Testis (tissue), 5 donors: ENCODE measurements at places on chromosomes 1 and 21.

GRCh38 chr1:110667776-110668175, 7.0 kb downstream of the KCNA3 start:
- DNase-seq = no peak

- no peak for DNase-seq
Observed at GRCh38 chr1:164728719-164729118, 169.7 kb downstream of the PBX1 start.

DNA sequence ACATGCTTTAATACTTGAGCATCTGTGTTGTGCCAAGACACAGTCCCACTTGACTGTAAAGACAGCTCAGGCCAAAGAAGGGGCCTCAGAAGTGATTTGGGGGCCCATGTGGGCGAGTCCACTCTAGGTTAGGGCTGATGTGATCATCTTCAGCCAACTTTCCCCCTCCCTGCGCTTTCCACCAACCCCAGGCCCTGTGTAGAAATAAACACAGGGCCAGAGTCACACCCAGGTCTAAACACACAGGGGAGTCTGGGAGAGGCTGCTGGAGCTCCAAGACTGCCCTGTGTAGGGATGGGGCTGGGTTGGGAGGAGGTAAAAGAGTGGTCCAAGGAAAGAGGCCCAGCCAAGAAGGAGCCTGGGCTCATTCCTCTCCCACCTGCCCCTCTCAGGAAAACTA, 2.5 kb upstream of the WNT2B start:
- DNase-seq = no peak

DNA sequence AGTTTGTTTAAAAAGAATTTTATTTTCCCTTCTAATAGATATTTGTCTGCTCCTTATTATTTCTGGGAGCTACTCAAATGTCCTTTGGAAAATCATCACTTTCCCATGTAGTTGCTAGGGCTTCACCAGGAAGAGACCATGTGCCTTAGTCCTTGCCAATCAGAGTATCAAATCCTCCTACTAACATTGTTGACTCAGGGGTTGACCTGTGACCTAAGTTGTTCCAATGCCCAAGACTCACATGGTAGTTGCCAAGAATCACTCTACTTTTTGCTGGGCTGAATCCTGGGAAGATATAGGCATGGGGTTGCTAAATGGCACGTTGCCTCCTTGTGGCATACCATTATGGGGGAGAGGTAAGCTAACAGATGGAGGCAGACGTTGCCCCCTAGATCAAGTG, 58.2 kb upstream of the FOXD3 start:
- DNase-seq = no peak

DNA sequence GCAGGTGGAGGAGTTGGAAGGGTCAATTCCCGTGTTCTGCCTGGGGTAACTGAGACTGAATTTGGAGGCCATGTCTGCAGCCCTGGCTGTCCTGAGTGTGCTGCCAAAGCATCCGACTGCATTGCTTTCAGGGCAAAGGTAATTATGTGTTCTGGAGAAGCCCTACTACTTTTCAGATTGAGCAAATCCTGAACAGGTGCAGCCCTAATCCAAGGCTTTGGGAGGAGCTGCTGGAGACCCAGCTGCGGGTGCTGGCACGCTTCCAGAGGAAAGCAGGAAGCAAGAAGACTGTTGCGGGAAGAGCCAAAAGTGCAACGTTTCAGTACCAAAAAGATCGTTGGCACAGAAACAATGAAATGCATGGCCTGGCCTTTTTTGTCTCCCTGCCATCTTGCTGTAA, 73.7 kb upstream of the NRIP1 start:
- DNase-seq = no peak

GRCh38 chr1:89890085-89890752, 69.4 kb downstream of the LRRC8D start:
- DNase-seq = no peak

GRCh38 chr1:31839662-31840343, 24.0 kb upstream of the SPOCD1 start:
- no peak for DNase-seq
